Thoracic aorta (tissue), 2 donors: ENCODE measurements at places on chromosomes 5 and 9.

DNA sequence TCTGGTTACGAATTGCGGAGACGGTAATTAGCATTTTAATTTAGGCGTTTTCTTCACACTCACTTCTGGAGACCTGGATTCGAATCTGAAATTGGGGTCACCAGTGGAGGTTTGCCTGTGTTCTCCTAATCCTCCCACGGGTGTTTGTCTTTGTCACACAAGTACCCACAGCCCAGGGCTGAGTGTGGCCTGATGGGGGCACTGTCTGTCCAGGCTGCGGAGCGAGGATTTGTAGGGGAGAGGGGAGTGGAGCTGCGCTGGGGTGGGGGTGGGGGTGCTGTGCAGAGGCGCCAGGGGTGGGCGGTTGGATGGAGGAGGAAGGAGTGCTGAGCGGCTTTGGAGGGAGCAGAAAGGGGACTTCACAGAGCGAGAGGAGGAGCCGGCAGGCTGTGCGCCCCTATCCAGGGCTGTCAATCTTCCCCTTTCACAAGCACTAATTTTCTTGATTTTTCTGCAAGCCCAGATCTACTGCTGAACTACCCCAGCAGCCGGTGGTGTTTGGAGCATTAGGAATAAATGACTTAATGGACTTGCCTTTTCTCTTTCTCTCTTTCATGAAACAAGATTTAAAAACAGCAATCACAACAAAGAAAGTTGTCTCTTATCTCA is 53.1 kb downstream of the TSPAN17 start:
- no peak for DNase-seq

DNA sequence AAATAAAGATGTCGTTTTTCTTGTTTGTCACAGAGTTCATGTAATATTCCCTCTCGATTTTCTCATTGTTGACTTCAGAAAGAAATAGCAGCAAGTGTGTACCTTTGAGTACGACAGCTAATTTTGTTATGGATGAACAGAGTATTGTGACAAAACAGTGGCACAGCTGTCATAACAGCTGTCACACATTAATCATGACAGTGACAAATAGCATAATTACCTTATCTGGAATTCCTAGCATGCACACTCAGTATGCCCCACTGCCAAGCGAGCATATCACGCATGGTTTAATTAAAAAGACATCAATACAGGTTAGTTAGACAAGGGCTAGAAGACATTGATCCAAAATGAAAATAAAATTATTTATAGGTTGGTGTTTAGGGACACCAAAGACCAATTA is 375.1 kb downstream of the SPATA31D1 start:
- DNase-seq = no peak

DNA sequence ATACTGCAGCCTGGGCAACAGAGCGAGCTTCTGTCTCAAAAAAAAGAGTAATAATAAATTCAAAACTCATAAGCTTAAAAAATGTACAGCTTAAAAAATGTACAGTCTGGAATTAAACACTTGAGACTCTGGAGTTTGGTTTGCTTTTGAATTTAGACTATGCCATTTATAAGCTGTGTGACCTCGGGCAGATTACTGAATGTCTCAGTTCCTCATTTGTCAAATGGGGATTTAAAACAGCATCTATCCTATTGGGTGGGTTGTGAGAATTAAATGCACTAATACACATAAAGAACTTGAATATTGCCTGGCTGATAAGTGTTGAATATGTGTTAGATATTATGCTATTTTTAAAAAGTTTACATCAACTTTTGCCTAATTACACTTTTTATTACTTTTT is 98.4 kb downstream of the SCAMP1 start:
- no peak for DNase-seq

GRCh38 chr9:12961276-12961809 is 186.5 kb downstream of the LURAP1L start:
- DNase-seq = no peak

- DNase-seq = no peak
Measured at GRCh38 chr9:20513126-20513913, 109.0 kb downstream of the MLLT3 start.

- no peak for DNase-seq
Measured at GRCh38 chr5:14453481-14453880, 128.1 kb upstream of the OTULINL start.

GRCh38 chr5:73709536-73710129 is 83.6 kb downstream of the ARHGEF28 start:
- no peak for DNase-seq

DNA sequence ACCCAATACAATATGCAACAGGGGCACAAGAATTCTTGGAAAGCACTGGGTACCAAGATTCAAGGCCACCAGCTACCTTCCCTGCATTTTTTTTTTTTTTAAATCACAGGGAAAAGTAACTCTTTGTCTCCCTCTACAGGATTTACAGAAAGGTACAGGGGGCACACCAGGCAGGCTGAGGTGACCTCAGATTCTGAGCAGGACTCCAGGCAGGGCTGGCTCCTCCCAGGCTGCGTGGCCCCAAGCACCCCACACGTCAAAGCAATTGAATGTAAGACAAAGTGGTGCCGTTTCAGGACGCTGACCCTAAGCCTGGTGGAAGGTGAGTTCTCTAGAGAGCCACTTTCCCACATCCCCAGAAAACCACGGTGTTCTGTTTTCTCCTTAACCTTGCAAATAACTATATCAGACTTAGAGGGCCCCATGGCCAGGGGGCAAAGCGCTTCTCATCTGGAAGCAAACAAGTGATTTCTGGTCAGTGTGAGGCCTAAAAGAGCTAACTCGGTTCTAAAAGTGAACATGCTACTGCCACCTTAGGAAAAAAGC is 222.6 kb downstream of the ROR2 start:
- no peak for DNase-seq

DNA sequence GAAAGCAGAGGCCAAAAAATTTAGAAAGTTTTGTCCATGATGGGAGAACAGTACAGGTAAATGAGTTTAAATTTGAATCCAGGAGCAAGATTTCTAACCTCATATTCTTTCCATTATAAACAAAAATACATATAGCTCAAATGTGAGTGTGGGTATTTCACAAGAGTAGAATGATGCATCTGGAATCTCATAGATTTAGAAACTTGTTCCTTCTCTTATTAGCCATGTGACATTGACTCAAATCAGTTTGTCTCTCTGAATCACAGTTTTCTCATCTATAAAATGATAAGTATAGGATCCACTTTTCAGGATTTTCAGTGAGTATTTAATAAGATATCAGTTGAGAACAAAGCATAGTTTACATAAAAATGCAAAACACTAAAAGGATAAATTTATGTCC is 436.3 kb upstream of the PAPPA start:
- DNase-seq = no peak

GRCh38 chr9:102700936-102701335 is 294.2 kb upstream of the CYLC2 start:
- no peak for DNase-seq

DNA sequence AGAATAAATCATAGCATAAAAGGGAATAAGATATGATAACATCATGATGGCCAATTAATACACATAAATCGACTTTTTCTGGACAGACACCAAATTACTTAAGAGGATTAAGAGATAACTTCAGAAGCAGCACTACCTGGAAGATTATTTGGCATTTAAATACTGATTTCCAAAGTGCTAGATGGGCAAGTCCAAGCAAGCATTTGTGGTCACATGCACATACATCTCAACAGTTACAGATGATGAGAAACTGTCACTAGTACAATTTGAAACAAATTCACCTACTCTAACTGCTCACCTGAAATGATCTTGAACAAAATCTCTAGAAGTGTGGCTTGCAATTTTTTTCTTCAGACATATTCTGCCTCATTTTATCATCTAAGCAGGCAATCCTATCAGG is 26.8 kb upstream of the RASGEF1C start:
- DNase-seq = no peak

DNA sequence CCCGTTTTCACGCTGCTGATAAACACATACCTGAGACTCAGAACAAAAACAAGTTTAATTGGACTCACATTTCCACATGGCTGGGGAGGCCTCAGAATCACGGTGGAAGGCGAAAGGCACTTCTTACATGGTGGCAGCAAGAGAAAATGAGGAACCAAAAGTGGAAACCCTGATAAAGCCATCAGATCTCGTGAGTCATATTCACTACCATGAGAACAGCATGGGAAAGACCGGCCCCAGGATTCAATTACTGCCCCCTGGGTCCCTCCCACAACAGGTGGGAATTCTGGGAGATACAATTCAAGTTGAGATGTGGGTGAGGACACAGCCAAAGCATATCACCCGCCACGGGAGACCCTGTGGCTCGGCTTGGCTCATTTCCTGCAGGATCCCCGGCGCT is 20.2 kb downstream of the EXD3 start:
- no peak for DNase-seq

- no peak for DNase-seq
Measured at GRCh38 chr9:96858018-96858573, 3.8 kb upstream of the ZNF782 start.

DNA sequence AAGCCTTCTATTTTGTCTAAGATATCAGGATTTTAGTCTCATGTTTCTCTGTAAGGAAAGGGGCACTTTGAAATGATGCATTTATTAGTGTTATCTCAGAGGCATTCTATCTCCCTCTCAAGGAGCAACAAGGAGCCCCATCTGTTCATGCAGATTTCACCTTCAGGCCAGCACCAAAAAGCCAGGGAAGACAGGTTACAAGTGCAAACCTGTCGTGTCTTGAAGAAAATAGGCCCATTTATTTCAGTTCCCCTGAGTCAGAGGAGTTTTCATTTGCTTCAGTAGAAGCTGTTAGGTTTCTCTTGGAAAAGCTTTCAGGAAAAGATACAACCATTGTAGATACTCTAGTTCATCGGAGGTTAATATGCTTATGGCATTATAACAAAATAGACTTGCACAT is 97.2 kb downstream of the SPOCK1 start:
- DNase-seq = no peak

- no peak for DNase-seq
Measured at GRCh38 chr9:16196206-16196605, 643.4 kb downstream of the CCDC171 start.

DNA sequence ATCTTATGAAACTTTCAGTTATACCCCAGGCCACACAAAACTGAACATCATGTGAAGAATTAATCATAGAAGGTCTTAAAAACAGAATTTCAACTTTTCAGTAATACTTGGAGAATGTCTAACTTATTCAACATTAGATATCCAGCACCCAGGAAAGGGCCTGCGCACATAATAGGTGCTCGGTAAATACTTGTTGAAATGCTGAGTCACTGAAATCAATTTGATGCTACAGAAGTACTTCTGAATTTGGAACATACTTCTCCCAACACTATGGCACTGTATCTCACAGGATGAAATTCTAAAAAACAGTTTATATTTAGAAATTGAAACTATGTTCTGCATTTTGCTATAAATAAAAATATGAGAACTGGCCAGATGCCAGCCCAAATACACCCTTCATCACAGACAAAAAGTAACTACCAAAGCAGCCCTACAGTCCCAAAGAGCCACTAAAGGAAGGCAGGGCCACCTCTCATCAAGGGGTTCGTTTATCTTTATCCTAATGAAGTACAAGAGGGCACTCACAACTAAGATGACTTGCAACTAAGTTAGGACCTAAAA is 26.5 kb downstream of the MRPS27 start:
- no peak for DNase-seq

- no peak for DNase-seq
Measured at GRCh38 chr5:142827934-142828576, 57.9 kb downstream of the ARHGAP26 start.

DNA sequence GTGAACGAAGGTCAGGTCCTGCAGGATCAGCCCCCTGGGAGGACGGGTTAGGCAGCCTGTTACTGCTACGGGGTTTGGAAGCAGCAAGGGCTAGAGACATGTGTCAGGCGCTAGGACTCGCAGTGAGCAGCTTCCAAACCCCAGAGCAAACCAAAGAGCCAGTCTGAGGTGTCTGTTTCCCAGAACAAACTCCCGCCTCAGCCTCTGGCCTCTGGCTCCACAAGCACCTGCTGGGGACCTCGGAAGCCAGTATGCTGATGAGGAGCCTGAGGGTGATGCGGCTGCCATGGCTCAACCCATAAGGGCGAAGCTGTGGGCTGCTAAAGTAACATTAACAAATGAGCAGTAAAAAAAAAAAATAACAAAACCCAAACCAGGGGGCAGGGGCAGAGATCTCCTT is 35.0 kb downstream of the PRRT1B start:
- DNase-seq = no peak

GRCh38 chr9:4690144-4690543 is 10.8 kb downstream of the CDC37L1 start:
- DNase-seq = no peak

- DNase-seq = no peak
Measured at GRCh38 chr5:124337996-124338395, 408.4 kb downstream of the ZNF608 start.

DNA sequence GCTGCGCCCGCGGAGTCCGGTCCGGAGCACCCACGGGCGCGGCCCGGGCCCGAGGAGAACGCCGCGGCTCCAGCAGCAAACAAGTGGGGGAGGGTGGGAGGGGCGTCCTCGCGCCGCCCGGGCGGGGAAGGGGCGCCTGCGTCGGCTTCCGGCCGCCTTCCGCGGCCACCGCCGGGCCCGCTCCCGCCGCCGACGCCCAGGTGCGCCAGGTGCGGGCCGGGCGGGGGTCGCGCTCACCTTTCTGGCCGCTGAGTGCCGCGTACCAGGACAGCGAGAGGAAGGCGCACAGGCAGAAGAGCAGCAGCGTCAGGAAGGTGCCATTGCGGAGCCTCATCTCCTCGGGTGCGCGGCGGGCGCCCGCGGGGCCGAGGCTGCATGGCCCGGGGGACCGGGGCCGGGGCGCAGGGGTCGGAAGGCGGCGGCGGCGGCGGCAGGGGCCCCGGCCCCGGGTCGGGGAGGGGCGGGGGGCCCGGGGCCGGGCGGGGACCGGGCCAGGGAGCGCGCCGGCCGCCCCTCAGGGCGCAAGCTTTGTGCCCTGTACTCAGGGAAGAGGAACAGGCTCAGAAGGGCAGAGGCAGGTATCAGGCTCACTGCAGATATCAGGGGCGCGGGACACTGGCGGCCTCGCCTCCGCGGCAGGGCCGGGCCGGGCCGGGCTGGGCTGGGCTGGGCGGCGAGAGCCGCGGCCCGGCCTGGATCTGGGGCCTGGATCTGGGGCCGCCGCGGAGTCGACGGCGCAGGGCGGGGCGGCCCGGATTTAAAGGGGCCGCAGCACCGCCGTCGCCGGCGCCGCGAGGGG is at the start of gene MGAT4B:
TSS of gene MGAT4B (minus strand) at position 617 of the 799 bp plus-strand sequence. CDS start at position 334, 283 bp downstream.
- DNase-seq = no peak

DNA sequence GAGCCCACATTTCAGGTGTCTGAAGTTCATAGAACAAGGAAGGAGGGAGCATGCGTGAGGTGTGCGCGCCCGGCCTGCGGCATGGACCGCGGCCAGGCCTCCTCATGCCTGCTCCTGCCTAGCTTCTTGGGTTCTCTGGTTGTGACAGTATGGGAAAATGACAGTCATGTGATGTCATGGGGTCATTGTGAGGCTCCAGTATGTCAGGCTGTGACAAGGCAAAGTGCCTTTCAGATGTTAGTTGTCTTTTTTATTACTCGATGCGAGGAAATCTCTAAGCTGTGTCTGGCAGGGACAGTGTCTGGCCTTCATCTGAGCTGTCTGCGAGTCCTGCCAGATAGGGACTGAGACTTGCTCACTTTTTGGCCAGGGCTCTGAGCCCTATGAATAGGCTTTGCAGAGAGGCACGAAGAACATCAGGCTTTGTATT is 13.3 kb downstream of the UCK1 start:
- DNase-seq = no peak

- DNase-seq = no peak
Measured at GRCh38 chr5:123450114-123450513, 26.9 kb upstream of the CEP120 start.
